ENCODE measurements at places on chromosomes 12 and 14.

GRCh38 chr14:34275078-34275477, 187.0 kb downstream of the SPTSSA start:
- DNase-seq, result no peak

GRCh38 chr14:37406095-37406494, 189.0 kb downstream of the FOXA1 start:
- DNase-seq, result no peak

DNA sequence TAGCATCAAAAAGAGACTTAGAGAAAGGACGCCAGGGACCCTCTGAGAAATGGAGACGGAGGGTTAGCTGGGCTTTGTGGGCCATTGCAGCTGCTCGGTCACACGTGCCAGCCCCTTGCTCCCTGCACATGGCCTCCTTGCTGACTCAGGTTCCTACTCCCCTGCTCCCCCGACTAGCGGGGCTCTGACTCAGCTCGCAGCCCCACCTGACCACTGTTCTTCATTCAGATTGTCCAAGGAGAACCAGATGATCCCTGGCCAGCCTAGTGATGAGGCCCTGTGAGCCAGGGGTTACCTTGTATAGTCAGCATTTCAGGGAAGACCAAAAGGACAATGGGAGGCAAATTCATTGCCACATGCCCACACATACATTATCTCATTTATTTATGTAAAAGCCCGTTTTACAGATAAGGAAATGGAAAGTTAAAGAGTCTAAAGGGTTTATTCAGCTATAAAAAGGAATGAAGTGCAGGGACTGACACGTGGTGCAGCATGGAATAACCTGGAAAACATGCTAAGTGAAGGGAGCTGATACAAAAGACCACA, 103.4 kb downstream of the LGMN start:
- no peak for DNase-seq

DNA sequence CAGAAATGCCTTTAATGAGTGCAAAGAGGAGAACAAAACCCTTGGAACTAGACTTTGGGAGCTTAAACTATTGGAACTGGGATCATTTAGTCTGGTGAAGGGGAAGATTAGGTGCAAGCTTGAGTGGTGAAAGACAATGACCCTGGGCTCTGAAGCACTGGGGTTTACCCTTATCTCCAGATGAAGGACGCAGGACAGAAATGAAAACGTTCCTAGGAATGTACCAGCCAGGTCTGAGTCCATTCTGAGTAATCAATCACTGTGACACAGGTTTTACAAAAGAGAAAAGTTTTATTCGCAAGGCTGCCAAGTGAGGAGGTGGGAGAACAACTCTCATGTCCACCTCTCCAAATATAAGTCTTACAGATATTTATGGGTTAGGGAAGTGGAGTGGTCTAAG, 249.1 kb downstream of the LRIG3 start:
- DNase-seq, result peak; percentile 54

DNA sequence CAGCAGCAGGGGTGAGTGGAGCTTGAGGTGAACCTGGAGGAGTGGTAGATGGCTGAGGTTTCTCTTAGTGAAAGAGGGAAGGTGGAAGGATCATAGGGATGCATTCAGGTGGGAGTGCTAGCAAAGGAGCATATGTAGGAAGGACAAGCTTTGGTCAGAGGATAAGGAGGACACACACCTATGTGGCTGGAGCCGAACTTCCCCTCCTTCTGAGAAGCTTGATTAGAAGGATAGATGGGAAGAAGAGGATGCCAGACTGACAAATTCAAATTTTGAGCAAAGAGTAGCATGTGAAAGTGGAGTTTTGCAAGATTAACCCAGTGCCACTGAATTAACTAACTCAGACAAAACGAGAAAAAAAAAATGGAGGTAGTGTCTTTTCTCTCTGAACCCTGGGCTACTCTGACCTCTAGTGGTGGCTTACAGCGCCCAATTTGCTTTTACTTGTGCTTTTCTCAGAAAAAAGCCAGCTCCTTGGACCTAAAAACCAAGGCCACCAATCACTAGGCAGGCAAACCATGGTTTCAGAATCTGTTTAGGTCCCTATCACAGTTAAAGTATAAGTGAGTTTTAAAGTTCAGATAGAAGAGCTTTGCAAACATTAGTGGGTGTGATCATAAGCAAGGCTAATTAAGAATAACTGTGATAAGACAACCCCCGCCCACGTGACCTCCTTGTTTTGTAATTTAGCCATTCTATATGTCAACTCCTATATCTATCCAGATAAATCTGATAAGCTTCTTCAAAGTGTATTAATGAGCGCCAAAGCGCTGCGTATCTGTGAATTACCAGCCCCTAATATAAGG, 15.5 kb downstream of the EMP1 start:
- peak; percentile 77 for DNase-seq

GRCh38 chr14:43877351-43877960, 629.6 kb downstream of the FSCB start:
- DNase-seq, result no peak

DNA sequence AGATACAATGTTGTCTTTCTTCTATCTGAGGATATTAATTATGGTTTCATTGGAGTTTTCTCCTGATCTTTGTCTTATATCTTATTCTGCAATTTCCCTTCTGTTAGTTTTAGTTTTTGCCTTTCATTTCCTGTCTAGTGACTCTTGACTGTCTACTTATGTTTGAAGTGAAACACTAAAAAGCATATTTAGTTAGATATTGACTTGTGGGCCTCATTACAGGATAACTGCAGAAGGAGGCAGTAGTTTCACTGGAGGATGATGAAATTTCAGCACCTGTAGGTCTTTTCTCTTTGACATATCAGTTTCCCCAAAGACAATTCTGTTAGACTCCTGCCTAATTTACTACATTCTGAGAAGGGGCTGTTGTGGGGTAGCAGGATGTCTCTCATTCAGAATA, 97.5 kb upstream of the NEDD1 start:
- no peak for DNase-seq

- DNase-seq, result no peak
Observed at GRCh38 chr12:16756833-16757555, 151.0 kb upstream of the LMO3 start.

DNA sequence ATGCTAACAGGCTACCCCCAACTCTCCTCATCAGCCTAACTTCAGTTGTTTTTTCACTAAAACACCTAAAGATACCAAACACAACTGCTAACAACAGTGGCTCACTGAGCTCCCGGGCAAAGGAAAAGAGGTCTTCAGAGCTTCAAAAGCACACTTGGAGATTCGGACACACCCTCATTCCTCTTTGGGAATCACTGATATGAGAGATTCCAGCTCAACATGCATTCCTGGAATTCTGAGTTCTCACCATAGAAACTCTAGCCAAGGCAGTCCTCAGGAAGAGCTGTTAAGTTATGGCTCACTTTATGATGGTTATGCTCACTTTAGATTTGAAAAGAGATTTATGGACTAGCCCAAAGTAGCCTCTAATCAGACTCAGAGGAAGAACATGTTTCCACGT, 40.1 kb downstream of the STXBP6 start:
- DNase-seq, result peak; percentile 9

DNA sequence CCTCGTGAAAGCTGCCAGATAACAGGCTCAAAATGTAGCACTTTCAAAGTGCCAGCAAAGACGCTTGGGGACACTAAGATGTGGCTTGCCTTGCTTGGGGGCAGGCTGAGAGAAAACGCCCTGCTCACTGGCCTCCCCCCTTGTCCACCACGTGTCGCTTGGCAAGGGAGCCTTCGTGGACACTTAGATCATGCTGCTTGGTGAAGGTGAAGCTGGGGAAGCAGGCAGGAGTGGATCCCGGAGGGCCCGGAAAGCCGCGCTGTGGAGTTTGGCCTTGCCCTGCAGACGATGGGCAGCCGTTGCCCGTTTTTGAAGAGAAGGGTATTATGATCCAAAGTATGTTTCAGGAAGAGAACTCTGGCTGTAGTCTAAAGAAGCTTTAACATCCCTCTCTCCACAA, 53.4 kb upstream of the BDKRB2 start:
- no peak for DNase-seq

GRCh38 chr12:45214749-45215418, 1.0 kb upstream of the ANO6 start:
- no peak for DNase-seq

DNA sequence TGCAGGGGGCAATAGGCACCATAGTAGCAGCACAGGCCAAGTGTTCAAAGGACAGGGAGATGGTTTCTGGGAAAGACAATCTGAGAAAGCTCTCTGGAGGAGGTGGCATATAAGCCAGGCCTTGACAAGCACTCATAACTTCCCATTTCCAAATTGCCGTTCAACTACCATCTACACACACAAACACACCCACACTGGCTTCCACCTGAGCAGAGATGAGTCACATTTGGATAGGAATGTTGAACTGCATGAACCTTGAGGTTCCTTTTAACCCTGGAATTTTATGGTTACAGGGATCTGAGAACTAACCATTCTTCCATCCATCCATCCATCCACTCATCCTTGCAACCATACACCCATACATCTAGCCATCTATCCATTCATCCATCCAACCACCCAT, 86.6 kb downstream of the KSR2 start:
- no peak for DNase-seq

GRCh38 chr12:81809829-81810595, 50.9 kb upstream of the PPFIA2 start:
- peak; percentile 5 for DNase-seq

- DNase-seq, result peak; percentile 58
Observed at GRCh38 chr14:71555654-71556559, 376.3 kb upstream of the RGS6 start.

GRCh38 chr12:3276226-3276625, 199.0 kb downstream of the TSPAN9 start:
- no peak for DNase-seq

DNA sequence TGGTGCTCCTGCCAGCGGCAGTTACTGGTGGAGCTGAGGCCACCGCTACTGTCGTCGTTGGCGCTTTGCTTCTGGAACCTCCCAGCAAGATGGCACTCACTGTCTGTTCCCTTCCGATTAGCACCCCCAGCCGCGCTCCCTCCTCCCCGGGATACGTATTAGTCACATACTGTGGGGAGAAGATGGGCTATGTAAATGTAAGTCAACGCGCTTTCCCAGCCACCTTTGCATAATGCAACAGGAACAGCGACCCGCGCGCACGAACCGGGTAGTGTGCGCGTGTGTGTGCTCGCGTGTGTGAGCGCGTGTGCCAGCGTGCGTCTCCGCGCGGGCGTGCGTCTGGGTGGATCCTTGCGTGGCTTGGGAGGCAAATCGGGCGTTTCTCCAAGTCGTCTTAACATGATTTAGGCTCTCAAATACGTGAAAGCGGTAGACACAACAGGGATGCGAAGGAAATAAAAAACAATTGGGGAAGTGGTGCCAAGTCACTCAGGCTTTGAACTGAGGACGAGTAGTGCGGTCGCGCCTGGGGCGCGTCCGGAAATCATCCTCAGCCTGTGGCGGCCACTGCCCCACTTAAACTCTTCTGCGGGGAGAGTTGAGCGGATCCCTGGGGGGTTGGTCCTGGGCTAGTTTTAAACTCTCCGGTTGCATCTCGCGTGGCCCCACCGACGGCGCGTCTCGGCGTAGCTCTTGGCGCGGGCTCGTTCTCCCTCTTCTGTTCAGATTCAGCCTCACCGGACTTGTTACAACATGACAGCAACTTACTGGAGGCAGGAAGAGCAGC, 1.8 kb downstream of the FLRT2 start:
- no peak for DNase-seq

- no peak for DNase-seq
Observed at GRCh38 chr14:61654026-61654425, 41.3 kb upstream of the HIF1A start.

DNA sequence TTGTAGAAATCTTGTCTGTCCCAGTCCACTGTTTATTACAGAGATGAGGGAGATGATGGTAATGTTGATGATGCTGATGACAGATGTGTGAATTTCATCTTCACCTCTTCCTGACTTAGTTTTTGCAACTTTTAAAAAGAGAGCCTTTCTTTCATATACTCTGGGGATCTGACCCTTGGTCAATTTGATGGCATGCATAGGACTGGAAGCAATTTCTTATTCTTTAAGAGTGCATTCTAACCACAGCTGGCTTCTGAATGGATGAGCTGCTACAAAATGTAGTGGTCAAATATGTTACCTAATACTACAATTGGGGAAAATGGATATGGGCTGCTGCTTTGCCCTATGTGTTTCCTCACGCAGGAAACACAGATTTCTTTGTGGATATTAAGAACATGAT, 80.8 kb downstream of the MYRFL start:
- no peak for DNase-seq

DNA sequence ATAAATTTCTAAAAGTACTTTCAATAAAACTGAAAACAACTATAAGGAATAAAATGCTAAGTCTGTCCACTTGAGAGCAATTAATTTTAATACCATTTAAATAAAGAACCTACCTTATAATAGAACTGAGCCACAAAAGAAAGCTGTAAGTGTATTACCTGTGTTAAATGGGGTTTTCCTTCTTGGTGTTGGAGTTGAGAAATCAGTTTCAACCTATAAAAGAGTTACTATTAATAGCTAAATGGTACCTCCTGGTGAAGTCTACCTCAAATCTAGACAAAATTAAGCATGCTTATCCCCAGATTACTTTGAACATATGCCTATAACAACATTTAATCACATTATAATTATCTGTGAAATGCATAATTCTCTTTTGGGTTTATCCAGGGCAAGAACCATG, 48.8 kb downstream of the MIS18BP1 start:
- no peak for DNase-seq

DNA sequence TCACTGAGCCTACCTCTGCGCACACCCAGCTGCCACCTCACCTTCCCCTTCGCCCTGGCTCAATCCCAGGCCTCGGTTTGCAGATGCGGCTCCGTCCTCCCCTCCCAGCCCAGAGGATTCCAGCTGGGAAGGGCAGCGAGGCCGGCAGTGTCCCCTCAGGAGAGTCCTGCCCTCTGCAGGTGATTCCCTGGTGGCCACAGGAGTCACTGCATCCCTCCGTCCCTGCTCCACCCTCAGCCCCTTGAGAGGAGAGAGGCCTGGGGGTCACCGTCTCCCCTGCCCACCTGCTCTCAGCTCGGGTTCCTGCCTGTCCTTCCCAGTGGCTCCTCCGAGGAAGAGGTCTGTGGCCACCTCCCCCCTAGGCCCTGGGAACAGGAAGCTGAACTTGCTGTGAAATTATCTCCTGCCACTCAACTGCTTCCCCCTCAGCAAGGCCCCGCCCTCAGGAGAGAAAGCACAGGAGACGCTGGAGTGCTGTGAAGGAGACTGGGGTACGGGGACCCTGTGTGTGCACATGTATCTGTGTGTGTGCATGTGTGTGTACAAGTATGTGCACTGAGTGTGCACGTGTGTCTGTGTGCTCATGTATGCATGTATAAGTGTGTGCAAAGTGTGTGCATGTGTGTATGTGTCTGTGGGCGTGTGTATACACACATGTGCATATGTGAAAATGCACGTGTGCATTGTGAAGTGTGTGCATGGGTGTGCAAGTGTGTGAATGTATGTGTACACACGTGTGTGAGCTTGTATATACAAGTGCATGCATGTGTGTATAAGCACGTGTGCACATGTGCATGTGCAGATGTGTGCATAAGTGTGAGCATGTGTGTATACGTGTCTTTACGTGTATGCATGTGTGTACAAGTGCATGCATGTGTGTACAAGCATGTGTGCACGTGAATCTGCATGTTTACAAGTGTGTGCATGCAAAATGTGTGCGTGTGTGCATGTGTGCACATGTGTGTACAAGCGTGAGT, 13.2 kb upstream of the GALNT9 start:
- no peak for DNase-seq

Data from M059J (cell line).